ENCODE measurements at places on chromosomes 5 and 9.

- no peak for DNase-seq
Measured at GRCh38 chr5:130957151-130957550, 207.9 kb downstream of the HINT1 start.

GRCh38 chr5:95935553-95936100 lies 26.0 kb downstream of the ELL2 start:
- DNase-seq, result no peak

GRCh38 chr5:135100011-135100410 lies 66.0 kb upstream of the PITX1 start:
- DNase-seq, result no peak

DNA sequence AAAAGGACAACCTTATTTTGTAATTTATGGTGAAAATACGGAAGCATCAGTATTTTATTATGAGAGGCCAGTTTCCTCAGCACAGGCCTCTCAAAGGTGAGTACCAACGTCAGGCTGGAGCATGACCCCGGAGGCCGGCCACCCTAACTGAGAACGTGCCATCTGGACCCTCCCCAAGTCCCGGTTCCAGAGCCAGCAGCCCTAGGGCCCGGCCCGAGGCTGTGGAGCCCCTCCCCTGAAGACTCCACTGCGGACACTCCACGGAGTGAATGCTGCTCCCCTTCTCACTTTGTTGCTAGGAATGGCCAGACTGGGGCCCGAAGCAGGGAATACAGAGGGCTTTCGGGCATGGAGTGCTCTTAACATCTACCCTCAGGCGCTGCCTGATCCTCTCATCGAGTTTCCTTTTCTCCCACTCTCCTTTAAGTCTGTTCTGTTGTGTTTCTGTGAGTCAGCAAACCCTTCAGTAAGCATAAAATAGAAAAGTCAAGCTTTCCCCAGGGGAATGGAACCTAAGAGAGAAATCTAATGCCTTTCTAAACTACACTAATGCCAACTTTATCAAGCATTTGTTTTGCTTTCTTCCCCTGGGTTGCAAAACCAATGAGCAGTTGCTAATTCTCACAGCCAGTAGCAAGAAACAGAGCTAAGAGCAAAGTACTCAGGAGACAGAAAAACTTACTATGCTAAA lies 4.5 kb downstream of the BRD9 start:
- DNase-seq, result no peak

- no peak for DNase-seq
Measured at GRCh38 chr9:92385477-92385876, 18.9 kb downstream of the OGN start.

Data from stimulated activated CD8-positive, alpha-beta memory T cell treated with anti-CD3 and anti-CD28 coated beads, Interleukin-4, amount 100 ng/mL, for 24 hours (primary cell).